ENCODE measurements at places on chromosomes 5 and 9.

GRCh38 chr9:89178830-89179539 is 367 bp upstream of the SHC3 start:
- DNase-seq: no peak

DNA sequence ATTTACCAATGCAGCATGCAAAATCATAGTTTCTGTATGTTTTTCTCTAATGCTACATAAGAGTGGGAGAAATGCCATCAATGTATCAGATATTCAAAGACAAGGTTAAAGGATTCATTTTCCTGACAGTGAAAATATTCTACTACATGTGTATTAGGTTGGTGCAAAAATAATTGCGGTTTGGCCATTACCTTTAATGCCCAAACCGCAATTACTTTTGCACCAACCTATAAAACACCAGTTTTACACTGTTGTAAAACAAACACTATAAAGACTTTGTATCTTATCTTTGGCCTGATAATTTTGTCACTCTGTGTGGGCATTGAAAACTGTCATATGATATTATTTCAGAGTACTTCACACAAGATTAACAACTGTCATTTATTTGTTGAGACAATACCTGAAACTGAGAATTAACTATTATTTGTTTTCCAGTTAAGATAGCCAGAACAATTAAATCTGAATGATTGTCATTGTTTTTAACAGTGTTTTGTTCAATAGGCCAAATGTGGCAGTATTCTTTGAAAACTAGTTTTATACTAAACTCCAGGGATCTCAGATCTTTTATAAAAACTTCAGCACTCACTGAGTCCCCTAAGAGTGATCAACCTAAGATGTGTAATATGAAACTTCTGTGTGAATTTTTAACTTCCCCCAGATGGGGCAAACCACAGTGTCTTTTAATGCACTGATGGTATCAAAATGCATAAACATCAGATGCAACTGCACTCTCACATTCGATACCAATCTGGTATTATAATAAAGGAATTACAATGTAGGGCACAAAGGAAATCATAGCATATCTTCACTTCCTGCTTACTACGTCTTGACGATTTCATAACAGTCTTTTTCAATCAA is 53.8 kb upstream of the FBN2 start:
- no peak for DNase-seq

GRCh38 chr9:93911136-93911745 is 43.9 kb downstream of the BARX1 start:
- no peak for DNase-seq

DNA sequence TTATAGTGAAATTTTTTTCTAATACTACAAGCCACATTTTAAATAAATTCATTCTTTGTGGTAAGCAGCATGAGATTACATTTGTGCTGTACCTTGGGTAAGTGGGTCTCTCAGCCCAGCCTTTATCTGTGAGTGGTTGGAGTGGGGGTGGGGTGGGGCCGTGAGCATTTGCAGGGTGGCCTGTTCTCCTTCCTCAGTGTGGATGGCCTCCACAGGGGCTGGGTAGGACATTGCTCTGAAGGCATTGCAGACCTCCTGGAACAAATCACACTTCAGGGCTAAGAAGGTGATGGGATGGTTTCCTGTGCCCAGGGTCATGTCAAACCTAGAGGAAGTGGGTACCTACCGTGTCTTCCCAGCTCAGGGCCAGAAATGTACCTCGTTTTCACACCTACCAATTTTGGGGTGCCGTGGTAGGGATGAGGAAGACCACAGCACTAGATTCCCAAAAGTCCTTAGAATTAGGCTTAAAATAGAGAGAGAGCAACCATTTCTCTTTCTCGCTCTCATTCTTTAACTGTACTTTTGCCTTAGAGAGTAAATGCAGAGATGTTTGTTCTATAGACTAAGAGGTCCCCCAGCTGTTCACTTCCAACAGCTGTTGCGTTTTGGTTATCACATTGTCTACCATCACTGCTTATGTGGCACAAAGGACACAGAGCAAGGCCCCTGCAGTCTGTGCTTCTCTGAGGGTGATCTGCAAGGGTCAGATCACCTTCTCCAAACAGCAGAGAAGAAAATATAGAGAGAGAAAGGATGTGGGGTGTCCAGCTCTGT is 83.4 kb upstream of the CTSL start:
- DNase-seq: no peak

DNA sequence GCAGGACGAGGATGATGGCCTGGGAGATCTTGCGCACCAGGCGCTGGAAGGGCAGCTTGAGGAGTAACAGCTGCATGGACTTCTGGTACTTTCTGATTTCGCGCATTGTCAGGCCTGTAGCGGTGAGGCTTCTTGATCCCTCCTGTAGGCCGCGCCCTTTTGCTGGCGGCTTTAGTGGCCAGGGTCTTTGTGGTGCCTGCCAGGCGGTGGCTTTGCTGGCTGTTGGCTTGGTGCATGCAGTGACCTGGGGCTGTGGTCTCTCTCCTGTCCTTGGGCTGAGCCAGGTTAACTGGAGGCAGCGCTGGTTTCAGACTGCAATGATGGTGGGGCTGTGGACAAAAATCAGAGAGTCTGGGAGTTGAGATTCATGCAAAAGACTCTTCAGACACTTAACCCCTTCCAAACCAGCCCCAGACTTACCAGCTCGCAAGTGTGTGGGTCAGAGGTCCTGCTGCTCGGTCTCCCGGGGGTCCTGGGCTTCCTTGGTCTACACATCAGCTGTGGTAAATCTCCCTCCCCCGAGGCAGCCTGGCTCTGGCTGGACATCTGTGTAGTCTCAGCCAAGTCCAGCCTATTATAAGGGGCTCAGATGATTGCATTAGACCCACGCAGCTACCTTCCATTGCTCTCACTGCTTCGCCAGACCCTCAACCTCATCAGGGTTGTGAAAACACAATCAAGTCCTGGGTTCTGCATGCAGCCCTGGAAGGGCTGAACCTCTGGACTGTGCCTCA is 4.8 kb downstream of the TAF11L12 start:
- DNase-seq: no peak

DNA sequence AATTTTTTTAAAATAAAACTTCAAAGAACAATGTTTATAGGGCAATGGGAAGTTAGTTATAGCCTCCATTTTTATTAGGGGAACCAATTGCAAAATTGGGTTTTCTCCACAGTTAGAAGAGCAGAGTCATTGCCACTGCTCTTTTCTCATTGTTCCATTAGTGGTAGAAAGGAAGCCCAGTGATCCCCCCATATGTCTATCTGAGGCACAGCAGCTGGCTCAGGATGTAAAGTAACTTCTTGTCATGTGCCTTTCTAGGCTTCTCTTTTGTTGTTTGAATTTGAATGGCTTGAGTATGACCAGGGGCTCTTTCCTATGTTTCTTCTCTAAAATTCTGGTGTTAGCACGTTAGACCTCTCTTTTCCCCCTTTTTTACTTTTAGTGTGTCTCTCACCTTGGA is 61.2 kb downstream of the UBAP1 start:
- no peak for DNase-seq

DNA sequence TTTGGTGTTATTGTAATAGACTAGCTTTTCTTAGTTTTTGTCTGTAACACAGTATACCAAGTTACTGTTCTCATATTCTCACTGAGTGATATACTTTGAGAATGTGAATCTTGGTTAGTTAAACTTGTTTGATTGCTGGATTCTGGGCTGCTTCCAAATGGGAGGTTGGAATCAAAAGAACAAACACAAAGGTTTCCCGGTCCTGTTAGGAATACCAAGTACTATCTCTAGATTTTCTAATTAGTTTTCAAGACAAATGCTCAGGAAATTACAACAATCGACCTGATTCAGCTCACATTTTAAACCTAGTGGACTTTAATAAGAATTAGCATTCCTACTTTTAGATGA is 244.3 kb downstream of the CSNK1G3 start:
- DNase-seq: no peak

DNA sequence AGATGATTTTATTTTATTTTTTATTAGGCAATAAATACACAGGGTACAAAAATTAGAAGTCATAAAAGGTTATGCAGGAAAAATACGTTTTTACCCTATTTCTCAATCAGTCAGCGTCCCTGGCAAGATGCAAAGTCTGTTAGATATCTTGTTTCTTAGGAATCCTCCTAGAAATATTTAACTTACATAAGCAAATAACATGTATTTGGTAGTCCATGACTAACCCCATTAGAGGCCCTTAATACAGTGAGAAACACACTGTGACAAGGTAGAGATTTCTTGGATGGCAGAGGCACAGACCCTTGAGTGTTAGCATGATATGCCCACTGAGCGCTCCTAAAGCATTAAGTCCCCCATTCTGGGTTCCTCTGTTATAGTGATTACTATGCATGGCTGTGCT is 121.2 kb upstream of the ADAMTSL1 start:
- DNase-seq: no peak

GRCh38 chr9:124886866-124887492 is 25.0 kb downstream of the ARPC5L start:
- no peak for DNase-seq

GRCh38 chr9:120905315-120906164 is 21.1 kb downstream of the TRAF1 start:
- no peak for DNase-seq

DNA sequence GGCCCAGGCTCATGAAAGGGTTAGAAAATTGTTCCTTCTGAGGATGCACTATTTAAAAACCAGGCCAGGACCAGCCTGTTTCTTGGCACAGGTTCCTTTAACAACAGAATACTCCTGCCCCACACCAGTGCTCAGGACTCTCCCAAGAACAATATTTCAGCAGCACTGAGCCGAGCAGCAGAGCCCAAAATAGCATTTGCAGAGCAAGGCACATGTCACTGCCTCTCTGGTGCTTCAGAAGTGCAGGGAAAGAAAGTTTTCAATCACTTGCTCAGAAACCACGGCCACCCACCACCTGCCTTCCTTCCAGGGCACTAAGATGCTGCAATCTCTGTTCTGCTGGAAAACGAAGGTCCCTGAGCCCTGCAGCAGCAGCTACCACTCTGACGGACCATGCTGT is 77.6 kb downstream of the SIL1 start:
- no peak for DNase-seq
